Airway epithelial cell (primary cell): ENCODE measurements at places on chromosomes 1 and 21. TPM values are rescaled to one million over a fixed set of nuclear protein-coding genes. Genes with fewer than 3 reads are reported as not detected.

The OR6N1 gene
- total RNA-seq, result not detected in 2 replicates

The LCE1E gene
- total RNA-seq, result 0.37 TPM in 1 of 2 replicates, not detected in the other

The PRAMEF17 gene
- total RNA-seq, result not detected in 2 replicates

The LRRC53 gene
- not detected in 2 replicates for total RNA-seq
